Anterior cingulate cortex (tissue), 58 donors: ENCODE measurements at places on chromosomes 2 and 18.

- DNase-seq: peak; percentile 55
Observed at GRCh38 chr18:13726972-13727331, 479 bp downstream of the RNMT start.

- no peak for DNase-seq
Observed at GRCh38 chr2:8848328-8849100, 11.1 kb upstream of the KIDINS220 start.

GRCh38 chr2:5991305-5991968 is 299.3 kb downstream of the SOX11 start:
- no peak for DNase-seq

DNA sequence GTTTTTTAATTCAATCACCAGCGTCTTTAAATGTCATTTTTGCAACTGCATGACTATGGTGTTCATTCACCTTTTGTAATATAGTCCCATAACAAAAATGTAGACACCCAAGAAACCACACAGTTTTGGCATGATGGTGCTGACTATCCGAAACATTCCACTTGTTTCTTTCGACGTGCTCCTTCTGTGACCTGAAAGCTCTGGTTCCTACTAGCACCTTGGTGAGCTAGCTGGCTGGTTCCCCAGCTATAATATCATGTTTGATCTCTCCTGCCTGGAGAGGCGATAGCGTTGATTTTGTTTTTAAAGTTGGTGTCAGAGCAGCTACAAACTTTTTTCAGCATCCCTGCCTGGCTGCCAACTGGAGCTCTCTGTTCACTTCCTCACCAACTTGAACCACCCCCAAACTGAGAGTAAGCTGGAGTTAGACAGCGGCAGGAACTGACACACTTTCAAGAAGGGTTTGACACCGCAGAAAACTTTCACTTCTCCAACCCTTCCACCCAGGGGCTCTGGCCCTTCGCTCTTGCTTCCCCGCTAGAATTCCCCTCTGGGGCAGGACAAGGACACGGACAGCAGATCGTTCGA is 1.1 kb downstream of the ATAD2B start:
- DNase-seq: peak; percentile 63

DNA sequence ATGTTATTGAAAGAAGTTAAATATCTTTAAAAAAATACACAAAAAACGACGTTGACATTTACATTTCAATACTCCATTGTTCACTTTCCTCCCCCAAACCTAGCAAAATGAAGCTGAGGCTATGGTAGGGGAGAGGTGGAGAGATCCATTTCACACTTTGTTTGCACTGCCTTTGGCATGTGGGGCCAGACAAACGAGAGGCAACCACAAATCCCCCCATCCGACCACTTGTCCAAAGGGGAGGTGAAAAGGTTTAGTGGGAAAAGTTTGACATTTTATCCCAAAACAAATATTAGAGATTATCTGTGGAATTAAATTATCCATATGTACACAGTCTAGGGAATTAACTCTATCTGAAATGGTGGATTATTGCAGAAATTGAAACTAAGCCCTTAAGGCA is 261.7 kb upstream of the FIGN start:
- no peak for DNase-seq

GRCh38 chr18:35747894-35748472 is 166.4 kb downstream of the GALNT1 start:
- DNase-seq: no peak

- no peak for DNase-seq
Observed at GRCh38 chr18:77617694-77618093, 368.0 kb downstream of the GALR1 start.

DNA sequence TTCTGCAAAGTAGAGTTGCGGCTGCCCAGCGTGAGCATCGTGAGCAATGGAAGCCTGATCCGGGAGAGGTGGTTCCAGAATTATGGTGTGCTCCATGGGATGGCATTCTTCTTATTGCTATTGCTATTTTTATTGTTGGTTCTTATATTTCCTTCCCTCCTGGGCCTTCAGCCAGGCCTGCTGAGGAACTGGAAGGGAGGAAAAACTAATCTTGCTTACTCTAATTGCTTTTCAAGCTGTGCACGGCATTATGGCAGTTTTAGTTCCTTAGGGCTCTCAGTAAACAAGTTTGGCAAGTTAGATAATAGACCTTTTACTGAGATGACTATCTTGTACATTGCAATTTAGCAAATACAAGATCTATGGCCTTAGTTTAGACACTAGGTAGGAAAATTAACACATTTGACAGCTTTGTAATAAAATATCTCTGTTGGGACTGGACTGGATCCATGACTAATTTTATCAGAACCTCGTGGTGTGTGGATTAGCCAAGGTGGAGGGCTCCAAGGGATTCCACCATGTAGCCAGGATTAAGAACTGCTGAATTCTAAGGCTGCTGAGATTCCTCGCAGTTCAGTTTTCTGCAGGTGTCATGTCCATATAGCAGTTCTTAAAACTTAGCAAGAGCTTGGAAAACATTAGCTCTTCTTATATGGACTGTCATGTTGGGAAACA is 6.0 kb downstream of the RSAD2 start:
- DNase-seq: no peak

DNA sequence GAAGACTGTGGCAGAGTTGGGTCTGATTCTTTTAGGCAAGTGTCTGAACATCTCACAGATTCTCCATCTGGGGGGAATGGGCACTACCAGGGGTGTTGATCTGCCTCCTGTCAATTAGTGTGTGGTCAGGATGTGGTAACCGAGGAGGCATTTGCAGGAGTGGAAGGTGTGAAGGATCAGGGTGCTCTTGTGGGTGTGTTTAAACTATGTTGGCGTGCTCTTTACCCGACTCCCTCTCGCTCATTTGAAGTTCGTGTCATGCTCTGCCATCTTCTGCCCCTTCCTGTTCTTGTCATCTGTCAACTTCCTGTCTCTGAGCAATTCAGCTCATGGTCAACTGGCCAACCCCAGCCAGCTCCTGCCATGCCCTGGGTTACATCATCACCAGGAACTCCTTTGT is 107.9 kb downstream of the RTN4 start:
- peak; percentile 25 for DNase-seq

DNA sequence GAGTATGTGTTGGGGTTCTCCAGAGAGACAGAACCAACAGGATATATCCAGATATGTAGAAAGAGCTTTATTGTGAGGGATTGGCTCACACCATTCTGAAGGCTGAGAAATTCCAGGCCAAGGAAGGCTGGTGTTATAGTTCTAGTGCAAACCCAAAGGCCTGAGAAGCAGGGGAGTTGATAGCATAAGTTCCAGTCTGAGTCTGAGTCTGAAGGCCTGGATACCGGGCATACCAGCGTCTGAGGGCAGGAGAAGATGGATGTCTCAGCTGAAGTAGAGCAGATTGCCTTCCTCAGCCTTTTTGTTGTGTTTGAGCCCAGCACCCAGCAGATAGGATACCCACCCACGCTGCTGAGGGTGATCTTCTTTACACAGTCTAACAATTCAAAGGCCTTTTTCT is 211.7 kb upstream of the RASGRP3 start:
- DNase-seq: no peak

GRCh38 chr2:119282146-119282995 is 58.7 kb downstream of the STEAP3 start:
- no peak for DNase-seq

- DNase-seq: no peak
Observed at GRCh38 chr2:20483194-20483895, 36.5 kb downstream of the RHOB start.

DNA sequence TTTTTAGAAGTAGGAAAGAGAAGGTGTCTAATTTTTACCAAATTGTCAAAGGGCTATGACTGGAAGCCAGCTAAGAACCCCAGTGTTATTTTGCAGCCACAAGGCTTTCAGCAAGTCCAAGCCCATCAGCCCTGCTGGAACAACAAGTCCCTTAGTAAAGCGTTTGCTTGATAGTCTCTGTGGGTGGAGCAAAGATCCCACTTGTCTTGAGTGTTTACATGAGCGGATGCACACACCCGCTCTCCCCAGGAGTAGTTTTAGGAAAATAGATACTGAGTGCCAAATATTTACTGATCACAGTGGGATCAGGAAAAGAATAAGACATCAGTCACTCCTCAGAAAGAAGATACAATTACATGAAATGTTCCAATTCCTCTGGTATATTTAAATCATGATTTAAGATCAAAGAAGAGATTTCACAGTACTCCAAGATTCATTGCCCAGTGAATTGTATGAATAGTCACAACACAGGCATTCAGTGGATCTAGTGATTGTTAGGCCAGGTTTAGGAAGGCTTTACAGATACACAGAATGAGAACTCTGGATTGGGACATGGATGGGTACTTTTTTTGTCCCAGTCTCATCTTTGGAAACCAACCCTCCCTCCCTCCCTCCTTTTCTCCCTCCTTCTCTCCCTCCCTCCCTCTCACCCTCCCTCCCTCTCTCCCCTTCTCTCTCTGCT is 514.9 kb downstream of the PTPRM start:
- no peak for DNase-seq

- DNase-seq: no peak
Observed at GRCh38 chr2:48901416-48901815, 145.9 kb upstream of the LHCGR start.

- no peak for DNase-seq
Observed at GRCh38 chr2:96715658-96716057, 24.2 kb downstream of the LMAN2L start.

GRCh38 chr2:27838502-27838901 is 51.7 kb downstream of the RBKS start:
- no peak for DNase-seq

DNA sequence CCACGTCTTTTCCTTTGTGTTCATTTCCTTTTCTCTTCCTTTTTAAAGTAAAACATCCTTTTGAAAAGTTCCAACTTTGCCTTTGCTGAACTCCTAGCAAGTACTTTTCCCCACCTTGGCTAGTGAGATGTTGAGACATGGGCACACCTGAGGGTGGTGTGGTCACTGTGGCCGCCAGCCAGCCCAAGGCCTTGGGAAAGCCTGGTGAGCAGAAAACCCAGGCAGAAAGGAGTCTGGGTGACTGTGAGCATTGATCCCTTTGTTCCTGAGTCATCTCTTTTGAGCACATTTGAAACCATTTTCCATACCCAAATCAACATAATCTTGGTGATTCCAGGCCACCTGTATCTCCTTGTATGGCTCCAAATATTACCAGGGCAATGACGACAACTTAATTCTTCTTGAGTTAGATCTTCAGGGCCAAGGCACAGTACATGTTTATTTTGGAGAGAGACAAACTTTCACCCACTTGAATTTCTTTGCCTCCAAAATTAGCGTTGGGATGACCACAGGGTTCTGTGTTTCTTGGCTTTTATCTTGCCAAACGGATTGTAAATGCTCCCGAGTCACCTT is 14.5 kb downstream of the EPAS1 start:
- no peak for DNase-seq

DNA sequence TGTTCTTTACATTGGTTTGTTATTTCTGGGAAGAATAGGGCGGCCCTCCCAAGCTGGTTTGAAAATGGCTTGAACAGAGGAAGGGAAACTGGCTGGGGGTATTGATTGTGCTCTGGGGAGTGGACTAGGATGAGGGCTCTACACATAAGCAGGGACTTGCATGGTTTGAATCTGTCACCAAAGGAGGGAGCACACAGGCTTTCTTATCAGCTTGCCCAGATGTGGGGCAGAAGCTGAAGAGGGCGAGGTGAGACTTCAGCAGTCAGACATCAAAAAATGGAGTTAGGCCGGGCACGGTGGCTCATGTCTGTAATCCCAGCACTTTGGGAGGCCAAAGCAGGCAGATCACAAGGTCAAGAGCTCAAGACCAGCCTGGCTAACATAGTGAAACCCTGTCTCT is 7.2 kb upstream of the RAB12 start:
- DNase-seq: no peak

DNA sequence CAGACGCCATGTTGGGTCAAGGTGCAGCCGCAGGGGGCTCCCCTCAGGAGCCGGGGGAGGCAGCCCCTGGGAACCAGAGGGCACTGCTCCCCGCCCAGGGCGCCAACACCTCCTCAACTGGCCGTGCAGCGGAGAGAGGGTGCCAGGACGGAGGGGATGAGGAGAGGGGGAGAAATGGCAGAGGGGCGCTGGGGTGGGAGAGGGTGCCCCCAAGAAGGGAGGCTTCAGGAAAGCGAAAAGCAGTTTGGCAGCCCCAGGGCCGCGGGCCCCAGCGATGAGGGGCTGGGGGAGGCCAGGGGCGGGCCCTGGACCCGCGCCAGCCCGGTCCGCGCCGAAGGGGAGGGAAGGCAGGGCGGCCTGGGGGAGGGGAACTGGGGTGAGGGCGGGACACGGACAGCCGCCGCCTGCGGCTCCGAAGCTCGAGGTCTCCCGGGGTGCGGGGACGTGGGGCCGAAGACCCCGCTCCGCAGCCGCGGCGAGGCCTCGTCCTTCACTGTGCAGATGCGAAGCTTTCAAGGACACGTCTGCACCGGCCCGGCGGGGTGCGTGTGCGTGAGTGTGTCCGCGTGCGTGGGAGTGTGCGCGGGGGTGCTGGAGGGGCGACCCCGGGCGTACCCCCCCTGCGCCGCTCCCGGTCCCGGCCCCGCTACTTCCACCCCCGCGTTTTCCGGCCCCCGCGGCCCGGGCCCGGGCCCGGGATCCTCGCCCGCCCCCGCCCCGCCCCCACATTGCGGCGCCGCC is 1.4 kb downstream of the DNMT3A start:
- DNase-seq: no peak

DNA sequence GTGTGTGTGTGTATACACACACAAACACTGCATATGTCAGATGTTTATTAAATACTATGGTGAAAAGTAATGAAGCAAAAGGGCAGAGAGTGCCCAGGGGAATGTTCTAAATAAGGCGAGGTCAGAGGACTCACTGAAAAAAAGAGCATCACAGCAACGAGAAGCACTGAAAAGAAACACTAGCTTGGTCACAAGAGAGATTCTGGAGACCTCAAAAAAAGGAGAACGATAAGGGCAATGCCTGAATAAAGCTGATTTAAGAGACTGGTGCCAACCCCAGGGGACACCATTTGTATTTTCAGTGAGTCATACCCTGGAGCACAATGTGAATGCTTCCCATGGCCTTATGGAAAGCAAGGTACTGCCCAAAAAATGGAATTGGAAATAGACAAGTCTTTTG is 14.5 kb downstream of the SLC40A1 start:
- DNase-seq: no peak

DNA sequence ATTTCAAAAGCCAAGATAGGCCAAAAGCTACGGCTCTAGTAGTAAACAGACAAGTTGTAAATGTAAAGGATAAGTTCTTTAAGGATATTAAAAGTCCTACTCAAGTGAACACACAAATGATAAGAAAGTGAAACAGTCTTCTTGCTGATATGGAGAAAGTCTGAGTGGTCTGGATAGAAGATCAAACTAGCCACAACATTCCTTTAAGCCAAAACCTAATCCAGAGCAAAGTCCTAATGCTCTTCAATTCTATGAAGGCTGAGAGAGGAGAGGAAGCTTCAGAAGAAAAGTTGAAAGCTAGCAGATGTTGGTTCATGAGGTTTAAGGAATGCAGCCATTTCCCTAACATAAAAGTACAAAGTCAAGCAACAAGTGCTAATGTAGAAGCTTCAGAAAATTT is 111.7 kb upstream of the ZEB2 start:
- DNase-seq: no peak

- DNase-seq: no peak
Observed at GRCh38 chr18:22378672-22379282, 38.9 kb downstream of the CTAGE1 start.

DNA sequence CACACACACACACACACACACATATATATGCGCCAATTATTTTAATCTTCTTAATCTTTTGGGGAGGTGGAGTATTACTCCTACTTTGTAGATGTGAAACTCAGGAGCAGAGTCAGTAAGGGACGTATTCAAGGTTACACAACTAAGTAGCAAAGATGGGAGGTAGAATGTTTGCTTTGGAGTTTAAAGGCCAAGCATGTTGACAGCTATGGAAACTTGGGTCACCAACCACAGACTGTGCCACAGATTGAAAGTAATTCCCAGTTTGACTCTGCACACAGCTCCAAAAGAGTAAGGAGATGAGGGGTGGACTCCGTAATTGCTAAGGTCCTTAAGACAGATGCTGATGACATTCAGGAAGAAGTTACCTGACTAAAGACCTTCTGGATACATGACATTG is 124.8 kb upstream of the ITGB6 start:
- DNase-seq: no peak
